Activated T-cell treated with anti-CD3 and anti-CD28 coated beads, Interleukin-2, amount 50 U/mL, for 1 hour (primary cell): ENCODE measurements at places on chromosomes 7 and 10.

DNA sequence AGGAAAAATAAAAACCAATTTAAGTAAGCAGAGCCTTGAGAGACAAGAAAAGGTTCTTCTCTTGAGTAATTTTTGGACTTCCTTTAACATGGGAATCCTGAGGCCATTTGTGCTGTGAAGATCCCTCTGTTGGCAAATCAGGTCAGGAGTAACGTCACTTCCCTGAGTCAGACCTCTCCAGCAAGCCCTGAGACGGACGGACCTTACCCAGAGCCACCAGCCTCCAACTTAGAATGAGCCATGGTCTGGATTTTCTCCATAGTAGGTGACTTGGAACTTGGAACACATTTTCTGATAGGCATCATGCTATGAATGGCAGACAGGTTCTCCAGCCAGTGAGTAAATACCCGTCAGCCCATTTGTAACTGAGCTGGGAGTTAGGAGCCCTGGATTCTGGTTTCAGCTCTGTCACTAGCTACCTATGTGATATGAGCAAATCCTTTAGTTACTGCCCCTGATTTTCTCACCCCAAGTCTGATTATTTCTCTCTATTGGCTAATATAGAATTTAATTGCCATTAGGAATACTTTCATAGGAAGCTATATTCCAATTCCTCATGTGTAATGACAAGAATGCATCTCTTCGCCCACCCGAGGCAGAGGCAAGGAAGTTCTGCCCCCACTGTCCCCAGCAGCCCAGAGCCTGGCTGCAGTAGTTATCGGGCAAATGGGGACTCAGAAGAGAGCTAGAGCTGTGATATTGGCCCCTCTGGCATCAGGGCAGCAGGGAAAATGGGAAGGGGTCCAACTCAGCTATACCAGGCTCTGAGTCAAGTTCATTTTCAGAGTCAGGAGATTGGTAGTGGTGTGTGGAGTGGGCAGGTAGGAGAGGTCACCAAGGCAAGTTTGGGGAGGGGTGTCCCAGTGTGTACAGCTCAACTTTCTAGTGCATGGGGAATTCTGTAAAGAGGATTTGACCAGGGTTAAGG lies 153.7 kb upstream of the AGK start:
- DNase-seq: no peak

DNA sequence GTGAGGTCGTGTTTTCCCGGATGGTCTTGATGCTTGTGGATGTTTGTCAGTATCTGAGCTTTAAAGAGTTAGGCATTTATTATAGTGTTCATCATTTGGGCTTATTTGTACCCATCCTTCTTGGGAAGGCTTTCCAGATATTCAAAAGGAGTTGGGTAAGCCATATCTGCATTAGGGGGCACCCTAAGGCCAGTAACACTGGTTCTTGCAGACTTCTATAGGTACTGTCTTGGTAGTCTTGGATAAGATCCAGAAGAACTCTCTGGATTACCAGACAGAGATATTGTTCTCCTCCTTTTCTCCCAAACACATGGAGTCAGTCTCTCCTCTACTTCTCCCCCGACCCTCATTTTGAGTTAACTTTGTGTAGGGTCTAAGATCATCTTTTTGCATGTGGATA lies 92.8 kb downstream of the SDK1 start:
- DNase-seq: no peak

GRCh38 chr10:65611592-65611991 lies 1314.2 kb upstream of the LRRTM3 start:
- DNase-seq: no peak

DNA sequence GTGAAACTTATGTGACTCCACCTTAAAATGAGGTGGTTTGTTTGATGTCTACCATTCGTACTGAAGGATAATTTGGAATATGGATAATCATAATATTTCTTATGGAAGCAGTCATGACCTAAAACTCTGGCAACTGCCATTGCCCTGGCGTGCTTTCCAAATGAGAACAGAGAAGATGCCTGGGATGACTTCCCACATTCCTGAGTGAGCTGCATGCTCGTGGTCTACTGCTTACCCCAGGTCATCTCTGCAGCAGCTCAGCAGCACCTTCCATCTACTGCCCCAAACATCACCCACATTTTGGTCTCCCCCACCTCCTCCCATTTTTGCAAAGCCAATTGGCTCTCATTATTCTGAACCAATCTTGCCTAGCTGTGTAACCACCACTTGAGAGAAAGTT lies 40.1 kb downstream of the LYZL1 start:
- no peak for DNase-seq

GRCh38 chr7:17580141-17580540 lies 281.7 kb downstream of the AHR start:
- no peak for DNase-seq

DNA sequence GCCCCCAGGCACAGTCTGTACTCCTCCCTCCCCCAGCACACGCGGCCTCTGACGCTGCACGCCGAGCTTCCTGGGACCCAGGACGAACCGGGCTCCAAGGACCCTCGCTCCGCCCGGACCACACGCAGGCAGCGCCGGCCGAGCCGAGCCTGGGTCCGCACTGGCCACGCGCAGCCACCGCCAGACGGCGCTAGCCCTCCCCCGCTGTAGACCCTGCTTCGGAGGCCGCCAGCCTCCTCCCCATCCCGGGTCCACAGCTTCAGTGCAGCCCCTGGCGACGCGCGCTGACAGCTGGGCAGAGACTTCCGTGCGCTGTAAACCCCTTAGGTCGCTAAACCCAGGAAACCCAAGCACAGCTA lies 936 bp upstream of the TCERG1L start:
- DNase-seq: no peak
